Activated CD8-positive, alpha-beta memory T cell treated with anti-CD3 and anti-CD28 coated beads for 24 hours (primary cell): ENCODE measurements at places on chromosomes 2 and 18.

DNA sequence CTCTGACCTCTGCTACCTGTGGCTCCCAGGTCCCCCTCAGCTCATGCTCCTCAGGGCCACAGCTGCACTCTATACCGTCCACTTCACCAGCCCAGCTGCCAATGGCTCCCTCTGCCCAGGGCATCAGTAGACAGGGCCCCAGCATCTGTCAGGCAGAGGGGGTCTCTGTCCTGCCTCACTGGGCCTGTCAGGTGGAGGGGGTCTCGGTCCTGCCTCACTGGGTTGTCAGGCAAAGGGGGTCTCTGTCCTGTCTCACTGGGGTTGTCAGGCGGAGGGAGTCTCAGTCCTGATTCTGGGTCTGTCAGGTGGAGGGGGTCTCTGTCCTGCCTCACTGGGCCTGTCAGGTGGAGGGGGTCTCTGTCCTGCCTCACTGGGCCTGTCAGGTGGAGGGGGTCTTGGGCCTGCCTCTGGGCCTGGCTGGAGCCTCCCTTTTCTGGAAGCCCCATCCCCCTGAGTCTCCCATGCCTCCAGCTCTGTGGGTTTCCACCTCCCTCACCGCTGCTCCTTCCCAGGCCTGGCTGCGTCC, 19.9 kb downstream of the SNORC start:
- DNase-seq, result no peak

GRCh38 chr2:31812051-31812798, 198.6 kb downstream of the MEMO1 start:
- DNase-seq, result no peak

DNA sequence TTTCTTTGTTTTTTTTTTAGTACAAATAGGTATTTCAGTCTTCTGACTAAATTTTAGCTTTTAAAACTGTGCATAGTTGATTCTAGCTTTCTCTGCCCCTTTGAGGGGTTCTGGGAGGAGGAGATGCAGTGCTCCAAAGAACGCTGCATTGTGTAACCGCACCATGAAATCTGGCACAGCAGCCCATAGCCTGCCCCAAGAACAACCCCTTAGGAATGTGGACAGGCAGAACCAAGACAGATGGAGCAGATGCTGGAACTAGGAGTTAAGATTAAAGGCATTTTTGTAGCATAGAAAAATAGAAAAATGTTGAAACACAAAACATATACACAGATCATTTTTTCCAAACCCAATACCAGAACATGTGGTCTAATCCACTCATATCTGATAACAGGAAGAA, 187.5 kb downstream of the SCG2 start:
- DNase-seq, result no peak

GRCh38 chr18:54386043-54386442, 28.3 kb downstream of the C18orf54 start:
- DNase-seq, result no peak

DNA sequence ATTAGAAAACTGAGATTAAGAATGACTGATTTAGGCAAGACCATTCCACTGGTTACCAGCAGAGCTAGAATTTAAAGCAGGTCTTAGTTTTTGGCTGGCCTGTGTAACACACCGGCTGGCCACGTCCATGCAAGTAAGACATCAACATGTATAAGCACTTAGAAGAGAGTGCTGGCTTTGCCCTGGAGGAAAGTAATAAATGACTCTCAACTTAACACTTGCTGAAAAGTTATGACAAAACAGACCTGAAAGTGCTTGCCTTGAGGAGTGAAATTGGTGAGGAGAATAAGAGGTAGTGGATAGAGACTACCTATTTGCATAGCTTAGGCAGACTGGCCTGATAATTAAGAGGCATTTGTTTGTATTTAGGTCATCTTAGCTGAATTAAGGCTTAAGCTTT, 165.7 kb upstream of the KCNJ3 start:
- no peak for DNase-seq

DNA sequence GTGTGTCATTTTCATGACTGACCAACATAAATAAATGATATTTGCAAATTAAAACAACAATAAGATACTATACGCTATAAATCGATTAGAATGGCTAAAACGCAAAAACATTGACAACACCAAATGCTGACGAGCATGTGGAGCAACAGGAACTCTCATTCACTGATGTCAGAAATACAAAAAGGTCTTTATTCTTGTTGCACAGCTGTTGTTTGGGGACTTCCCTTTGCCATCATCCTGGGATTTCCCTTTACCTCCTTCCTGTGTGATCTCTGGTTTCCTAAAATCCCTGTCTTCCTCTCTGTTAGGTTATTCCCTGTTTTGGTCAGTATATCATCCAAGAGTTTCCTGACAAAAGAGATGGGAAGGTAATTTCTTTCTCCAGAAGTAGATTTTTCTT, 66.0 kb downstream of the NOL10 start:
- no peak for DNase-seq
